ENCODE measurements at places on chromosomes 3 and 15.
A peak's percentile ranks its signal among the peaks of the same experiment; 100 is the strongest.

- no peak for DNase-seq
Observed at GRCh38 chr3:108062051-108062450, 28.8 kb downstream of the CD47 start.

- DNase-seq, result peak; percentile 82
Observed at GRCh38 chr3:188673646-188674186, 498.1 kb upstream of the TPRG1 start.

DNA sequence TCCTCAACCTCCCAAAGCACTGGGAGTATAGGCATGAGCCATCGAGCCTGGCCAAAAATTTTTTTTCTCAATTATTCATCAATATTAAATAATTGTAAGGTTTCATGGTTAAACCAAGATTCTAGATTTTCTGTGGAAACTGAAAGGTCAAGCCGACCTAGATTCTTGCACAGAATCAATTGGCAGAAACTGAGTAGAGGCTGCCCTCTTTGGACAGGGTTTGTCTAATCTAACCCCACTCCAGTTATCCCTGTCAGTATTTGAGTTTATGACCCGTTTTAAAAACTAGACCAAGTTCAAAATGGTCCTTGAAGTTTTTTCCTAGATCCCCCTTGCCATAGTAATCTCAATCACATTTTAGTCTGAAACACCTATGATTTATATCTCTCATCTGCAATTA lies 8.6 kb upstream of the ADAM10 start:
- no peak for DNase-seq

DNA sequence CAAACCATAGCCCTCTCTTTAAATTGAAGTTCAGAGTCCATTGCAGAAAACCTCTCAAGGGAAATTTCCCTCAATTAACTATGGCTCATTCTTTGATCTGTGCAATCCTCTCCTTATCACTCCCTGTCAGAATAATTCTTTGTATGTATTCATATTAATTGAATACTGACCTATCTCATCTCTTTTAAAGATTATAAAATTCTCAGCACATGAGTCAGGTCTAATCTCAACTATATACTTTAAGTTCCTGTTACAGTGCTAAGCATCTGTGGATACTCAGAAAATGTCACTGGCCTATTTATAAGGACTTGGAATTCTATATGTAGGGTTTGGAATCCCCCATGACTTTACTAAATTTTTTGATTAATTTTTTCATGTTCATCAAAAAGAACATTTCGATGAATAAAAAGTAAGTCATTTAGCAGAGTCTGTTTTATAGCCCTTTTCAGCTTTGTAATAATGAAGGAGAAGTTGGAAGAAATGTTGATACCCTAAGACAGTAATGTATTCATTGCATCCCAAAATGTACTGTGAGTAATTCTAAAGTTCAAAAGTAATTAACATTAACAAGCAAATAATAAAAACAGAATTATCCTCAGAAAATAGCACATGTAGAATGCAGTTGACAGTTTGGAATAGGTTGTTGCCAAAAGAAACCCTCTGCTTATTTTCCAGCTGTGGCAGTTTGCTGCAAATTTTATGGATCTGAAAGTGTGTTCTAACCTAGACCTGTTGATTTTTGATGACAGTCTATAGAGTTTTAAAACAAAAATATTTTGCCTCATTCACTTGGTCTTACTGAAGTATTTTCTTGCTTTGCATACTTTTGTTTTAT lies 503.4 kb upstream of the CBLB start:
- DNase-seq, result no peak

GRCh38 chr15:32682977-32683630 lies 34.7 kb upstream of the GREM1 start:
- no peak for DNase-seq

- no peak for DNase-seq
Observed at GRCh38 chr15:63811942-63812550, 21.7 kb downstream of the HERC1 start.

- no peak for DNase-seq
Observed at GRCh38 chr3:188583341-188584161, 429.6 kb downstream of the LPP start.

DNA sequence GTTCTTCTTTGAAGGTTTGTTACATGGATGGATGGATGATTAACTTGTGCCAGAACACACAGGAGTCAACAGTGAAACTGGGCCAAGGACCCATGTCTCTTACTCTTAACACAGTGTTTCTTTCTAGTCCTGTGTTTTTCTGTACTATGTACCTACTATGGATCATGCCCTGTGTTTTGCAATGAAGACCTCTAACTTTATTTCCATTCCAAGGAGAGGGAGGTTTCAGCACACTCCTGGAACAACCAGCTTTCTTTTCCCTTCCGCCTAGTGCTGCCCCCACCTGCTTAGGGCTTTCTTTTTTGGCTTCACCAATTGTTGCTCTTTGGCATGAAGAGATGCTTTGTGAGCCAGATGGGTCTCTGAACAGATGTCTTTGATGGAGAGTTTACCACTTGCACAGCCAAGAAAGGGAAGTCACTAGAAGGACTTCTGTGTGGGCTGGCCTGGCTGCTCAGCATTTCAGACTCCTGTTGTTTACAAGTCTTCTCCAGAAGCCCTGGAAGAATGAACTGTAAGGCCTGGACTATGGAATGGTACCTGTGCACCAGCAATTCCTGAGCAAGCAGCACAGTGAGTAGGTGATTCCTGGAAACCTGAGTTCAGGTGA lies 44.5 kb downstream of the SNAPC5 start:
- DNase-seq, result no peak

DNA sequence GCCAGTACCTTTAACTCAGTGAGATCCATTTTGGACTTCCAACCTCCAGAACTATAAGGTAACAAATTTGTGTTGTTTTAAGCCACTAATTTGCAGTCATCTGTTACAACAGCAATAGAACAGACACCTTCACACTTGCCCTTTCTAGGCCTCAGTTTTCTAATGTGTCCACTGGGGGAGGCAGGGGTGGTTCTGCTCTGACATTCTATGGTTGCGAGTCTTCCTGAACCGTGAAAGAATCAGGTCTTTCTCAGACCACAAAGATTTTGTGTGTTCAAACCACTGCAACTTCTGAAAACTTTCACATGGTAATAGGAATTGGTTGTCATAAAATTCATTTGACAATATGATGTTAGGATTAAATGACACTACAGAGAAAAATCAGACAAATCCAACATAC lies 26.8 kb upstream of the CSTA start:
- DNase-seq, result no peak

DNA sequence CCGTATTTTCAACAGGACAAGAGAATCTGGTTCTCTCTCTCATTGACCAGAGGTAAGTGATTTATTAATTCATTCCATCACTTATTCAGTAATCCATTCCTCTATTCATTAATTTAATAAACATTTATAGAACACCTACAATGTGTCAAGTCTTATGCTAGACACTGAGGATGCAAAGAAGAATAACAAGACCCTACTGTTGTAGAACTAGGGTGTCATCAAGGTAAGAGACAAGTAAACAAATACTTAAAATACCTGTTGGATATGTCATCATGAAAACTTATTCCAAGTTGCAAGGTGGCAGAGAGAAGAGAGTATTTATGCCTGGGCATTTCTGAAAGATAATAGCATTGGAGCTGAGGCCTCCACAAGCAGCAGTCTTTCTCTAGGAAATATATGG lies 257.8 kb downstream of the CDIN1 start:
- no peak for DNase-seq

- no peak for DNase-seq
Observed at GRCh38 chr3:61857297-61857696, 295.9 kb downstream of the PTPRG start.

GRCh38 chr3:183885766-183886165 lies 1.1 kb upstream of the PARL start:
- no peak for DNase-seq

DNA sequence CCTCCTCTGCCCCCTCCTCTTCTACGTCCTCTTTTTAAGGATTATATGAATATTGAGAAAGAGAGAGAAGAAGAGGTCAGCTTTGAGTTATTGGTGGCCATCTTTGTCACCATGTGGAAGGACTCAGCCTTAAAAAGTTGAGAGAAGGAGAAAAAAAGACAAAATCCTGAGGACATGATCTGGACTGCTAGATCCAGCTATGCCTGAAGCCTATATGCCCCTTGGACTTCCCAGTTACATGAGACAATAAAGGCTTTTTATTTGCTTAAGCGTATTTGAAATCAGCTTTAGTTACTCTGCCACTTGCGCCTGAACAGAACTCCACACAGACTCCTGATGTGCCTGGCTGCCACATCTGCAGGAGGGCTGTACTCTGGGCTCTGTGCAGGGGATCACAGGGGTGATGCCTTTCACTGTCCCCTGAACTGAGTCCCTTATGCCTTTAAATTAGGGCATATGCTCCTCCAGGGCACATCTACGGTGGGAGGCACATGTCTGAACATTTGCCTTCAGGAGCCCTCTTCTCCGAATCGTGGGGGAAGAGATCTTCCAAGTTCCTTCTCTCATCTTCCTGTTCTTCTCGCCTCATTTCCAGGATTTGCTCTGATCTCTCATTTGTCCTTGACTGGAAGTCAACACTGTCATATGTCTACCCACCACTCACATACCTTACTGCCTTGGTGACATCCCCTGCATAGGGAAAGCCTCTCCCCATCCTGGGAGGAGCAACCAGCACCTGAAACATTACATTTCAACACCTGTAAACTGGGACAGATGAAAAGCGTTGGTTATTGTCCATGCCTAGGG lies 14.0 kb upstream of the PLA2G4E start:
- DNase-seq, result no peak

GRCh38 chr3:112500621-112501020 lies 1.3 kb upstream of the BTLA start:
- no peak for DNase-seq

DNA sequence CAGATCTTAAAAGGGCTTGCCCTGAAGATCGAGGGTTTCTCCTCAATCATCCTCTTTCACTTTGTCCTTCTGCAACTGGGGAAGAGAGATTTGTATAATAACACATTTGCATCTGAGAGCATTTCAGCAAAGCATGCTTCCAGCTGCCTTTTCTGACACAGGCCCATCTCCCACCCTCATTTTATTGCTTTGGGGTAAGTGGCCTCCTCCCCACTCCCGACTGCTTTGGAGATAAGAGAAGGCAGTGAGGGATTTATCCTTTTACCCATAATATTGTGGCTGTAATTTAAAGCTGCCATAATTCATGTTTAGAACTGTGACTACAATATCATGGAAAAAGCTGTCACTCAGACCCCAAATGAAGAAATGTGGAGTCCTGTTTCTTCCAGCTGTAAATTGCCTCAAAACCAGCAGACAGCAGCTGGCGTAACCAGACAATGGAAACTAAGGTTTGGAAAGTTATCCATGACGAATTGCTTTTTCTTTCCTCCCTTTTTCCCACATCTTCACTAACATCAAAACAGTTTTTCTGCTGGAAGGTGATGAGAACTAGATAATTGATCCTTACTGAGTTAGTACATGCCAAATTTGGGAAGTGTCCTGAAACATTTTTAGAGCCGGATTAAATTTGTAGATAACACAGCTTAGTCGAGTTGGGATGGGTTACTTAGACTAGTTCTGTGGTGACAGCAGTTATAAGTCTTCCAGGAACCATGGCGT lies 104.2 kb upstream of the PFN2 start:
- no peak for DNase-seq

GRCh38 chr3:135851201-135852081 lies 114.1 kb upstream of the PPP2R3A start:
- no peak for DNase-seq

DNA sequence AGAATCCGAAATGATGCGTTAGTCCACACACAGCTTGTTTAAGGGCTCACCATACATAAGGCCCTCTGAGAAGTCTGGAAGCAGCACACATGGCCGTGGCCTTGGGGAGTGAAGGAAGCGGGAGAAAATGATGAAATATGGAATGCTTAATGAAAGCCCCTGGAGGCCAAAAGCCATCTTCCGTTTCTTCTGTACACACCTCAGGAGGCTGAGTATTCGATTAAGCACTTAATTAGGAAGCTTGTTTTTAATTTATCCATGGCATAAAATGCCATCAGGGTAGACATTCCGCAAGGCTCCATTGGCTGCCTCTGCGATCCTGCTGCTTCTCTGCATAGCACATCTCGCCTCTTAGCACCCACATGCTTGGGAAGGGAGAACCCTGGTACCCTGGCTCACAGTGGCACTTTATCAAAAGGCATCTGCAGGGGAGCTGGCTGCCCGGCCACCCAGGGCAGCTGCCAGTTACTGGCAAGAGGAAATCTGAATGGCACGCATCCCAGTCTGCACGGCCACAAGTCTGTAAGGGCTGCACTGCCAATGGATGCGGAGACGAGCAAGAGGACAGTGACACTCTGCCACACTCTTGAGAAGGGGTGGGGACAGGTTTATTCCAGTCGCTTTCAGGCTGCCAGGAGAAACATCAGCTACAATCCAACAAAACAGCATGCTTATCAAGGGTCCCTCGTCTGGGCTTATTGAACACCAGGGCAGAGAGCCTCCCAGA lies 356.2 kb downstream of the OCA2 start:
- DNase-seq, result no peak

DNA sequence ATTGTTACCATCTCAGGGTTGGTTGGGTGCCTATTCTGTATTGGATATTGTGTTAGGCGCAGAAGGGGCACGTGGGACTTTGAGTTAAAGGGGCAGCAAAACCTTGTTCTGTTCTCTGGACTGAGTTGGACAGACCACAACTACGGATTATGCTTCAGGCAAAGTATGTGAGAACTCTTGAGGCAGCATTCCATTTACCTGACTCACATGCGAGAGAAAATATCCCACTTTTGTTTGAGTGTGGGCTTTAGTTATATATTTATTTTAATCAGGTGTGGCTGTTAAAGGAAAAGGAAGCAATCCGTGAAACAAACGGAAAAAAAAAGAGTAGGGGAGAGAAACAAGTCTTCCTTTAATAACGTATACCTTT lies 627 bp upstream of the PLS1 start:
- no peak for DNase-seq

DNA sequence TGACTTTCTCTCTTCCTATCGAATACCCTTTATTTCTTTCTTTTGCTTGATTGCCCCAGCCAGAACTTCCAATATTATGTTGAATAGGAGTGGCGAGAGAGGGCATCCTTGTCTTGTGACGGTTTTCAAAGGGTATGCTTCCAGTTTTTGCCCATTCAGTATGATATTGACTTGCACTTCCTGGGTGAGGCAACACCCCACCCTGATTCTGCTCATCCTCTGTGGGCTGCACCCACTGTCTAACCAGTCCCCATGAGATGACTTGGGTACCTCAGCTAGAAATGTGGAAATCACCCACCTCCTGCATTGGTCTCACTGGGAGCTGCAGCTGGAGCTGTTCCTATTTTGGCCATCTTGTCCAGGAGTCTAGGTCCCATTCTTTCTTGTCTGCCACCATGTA lies 44.8 kb upstream of the KCNH8 start:
- DNase-seq, result no peak

GRCh38 chr3:67657192-67657591 lies 2.8 kb upstream of the SUCLG2 start:
- no peak for DNase-seq
